ENCODE measurements at places on chromosomes 3 and 15.
A peak's percentile ranks its signal among the peaks of the same experiment; 100 is the strongest.

- DNase-seq = no peak
Measured at GRCh38 chr3:56819016-56819809, 17.5 kb upstream of the ARHGEF3 start.

- no peak for DNase-seq
Measured at GRCh38 chr3:167811031-167811430, 75.5 kb downstream of the SERPINI1 start.

DNA sequence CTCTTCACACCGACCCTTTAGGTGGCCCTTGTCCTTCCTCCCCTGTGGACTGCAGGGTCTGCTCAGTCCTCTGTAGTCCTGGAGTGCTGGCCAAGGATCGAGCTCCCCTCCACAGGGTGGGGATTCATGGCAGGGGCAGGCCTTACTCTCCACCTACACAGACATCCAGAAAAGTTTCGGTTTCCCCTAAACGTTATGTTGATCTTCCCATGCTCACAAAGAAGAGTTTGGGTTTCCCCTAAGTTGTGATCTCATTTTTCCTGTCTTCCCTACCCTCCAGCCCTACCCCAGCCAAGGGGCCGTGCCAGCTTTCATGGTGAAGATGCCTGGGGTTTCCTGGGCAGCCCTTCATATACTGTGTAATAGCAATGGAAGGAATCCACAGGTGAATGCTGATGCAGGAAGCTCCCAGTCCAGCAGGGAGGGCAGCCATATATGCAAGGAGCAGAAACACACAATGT, 10.3 kb downstream of the STOML1 start:
- DNase-seq = no peak

DNA sequence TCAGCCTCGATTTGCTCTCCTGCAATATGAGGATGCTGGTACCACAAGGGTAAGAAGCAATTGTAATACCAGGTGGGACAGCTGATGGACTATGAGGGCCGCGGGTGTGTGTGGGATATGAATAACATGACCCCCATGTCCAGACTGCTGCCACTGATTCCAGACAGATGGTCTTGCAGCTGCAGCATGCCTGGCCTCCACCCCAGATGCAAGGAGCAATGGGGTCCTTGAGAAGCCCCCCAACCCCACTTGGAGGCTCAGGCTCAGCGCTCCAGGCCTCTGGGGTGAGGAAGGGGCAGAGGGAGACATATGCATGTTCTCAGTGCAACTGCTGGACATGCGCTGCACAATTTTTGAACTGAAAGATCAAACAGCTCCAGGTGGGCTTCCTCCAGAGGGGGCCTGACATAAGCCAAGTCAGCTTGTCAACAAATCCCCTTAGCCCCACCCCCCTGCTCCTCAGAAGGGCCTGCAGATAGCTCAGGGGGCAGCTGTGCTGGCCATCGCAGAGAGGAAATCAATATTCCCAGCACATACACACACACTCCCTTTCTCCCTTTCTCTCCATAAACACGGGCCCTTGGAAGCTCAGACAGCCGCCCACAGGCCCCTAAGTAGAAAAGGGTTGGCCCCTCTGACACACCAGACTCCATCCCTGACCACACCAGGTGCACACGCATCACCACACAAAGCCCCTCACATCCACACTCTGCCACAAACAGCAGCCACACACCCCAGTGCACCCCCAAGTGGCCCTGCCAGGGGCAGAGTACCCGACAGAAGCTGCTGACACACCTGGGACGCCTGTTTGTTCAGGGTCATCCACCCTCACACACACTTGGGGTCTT, 107.0 kb downstream of the IQSEC1 start:
- no peak for DNase-seq

DNA sequence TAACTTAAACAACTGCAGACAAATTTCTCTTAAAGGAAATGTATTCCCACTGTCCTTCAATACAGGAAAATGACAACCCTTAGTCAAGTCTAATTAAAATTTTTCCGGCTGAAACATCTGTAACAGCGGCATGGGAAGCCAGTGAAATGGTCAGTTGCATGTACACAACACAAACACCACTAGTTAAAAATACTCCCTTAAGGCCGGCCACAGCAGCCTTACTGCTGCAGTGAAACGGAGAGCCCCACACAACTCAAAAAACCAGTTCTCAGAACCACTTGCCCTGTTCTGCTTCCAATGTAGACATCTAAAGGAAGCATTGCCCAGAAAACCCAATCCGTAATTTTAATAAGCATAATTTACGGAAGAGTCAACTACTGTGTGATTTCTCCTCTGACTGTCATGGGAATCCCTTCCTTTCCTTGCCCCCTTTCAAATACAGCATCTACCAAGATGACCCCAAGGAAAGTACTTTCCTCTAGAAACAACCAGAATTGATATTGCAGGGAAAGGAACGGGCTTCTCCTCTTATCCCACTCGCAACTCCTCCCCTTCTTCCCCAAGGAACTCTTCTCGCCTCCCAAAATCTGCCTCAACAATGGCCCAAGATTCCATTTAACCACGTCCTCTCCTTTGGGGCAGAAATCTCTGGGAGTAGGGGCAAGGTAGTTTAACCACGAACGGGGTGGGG, 1.6 kb downstream of the FBN1 start:
- DNase-seq = no peak

GRCh38 chr3:153052096-153052460, 109.9 kb upstream of the RAP2B start:
- peak; percentile 69 for DNase-seq

DNA sequence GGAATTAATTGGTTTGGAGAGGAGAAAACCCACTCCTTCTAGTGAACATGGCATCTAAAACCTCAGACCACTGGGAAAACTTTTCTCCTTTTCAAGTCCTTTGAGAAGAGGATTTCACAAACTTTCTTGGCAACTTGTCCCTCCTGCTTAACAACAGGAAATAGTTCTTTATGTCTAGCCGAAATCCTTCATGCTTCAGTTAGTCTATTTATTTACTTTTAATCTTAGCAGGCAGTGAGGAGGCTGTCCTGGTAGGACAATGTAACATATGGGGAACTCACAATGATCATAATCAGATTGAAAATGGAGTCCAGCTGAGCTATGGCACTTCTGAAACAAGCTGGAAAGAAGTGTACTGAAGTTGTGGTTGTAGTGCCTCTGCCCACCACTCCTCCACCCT, 50.6 kb downstream of the KY start:
- no peak for DNase-seq

GRCh38 chr15:88108477-88108876, 148.1 kb downstream of the NTRK3 start:
- DNase-seq = no peak

DNA sequence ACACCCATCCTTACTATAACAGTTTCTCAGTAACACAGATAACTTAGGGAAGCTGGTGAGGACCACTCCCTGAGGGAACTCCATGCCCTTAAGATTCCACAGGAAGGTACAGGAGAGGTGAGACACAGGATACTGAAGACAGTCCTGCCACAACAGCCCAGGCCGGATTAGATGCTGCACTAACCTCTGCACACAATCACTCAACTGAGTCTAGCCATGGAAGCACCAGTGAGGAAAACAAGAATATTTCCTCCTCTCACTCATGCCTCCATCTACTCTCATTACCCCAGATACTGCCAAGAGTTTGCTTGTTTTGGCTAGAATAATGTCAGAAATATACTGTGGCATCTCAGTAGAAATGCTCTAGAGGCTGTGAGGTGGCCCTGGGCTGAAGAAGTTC, 3.7 kb downstream of the ANO10 start:
- no peak for DNase-seq

GRCh38 chr3:111197485-111197884, 125.9 kb downstream of the NECTIN3 start:
- no peak for DNase-seq

DNA sequence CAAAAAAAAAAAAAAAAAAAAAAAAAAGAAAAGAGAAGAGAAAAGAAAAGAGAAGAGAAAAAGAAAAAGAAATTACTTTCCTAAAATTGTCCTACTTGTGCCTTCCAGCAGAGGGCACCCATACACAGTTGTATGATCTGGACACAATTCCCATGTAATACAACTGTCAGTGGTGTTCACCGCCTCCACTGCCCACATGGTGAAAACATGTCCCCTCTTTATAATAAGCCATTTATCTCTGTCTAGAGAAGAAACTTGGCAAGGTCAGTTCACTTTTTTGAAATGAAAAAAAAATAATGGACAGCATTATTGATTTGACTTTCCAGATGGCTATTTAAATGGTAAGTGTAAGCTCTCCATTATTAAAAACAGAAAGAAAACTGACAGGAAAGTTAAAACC, 459.4 kb downstream of the GBE1 start:
- peak; percentile 15 for DNase-seq

GRCh38 chr15:45573961-45574629, 13.1 kb upstream of the BLOC1S6 start:
- DNase-seq = no peak

- DNase-seq = no peak
Measured at GRCh38 chr3:12832350-12833221, 8.8 kb downstream of the RPL32 start.

DNA sequence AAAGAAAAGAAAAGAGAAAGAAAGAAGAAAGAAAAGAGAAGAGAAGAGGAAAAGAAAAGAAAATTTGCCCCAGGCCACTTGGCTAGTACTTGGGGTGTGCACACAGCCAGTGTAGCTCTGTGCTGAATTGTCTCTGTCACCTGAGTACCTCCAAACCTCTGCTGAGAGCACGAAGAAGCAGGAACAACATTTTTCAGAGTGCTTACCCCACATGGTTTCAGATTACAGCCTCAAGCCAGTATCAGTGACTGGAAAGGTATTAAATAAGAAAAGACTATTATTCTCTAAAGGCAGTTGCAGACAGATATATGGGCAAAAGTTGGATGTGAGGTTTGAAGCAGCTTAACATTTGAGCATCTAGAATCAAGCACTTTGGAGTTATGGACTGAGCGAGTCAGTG, 113.3 kb upstream of the PHLDB2 start:
- DNase-seq = no peak

DNA sequence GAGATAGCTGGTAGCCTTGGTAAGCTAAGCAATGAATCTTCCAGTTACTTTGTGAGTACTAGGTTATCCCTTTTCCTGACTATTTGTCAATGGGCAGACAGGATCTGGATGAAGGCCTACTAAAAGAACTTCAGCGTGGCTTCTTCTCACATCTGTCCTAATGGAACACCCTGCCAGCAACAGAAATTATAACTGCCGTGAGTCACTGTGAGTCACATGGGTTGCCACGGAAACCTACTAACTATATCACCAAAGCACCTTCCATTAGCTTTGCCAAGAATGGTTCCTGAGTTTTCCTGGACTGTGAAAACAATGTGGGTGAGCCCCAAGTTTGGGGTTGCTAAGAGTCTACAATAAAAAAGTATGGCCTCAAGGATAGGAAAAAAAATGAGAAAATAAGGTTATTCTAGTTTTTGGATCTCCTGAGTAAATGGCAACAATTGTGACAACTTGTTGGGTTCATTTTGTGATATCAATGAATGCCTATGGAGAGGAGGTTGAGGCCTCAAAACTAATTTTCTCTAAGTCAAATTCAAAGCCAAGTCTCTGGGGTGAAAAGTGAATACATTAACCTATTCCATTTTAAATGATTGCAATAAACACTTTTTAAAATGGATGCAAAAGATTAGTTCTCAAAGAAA, 195.1 kb upstream of the ICE2 start:
- peak; percentile 69 for DNase-seq

DNA sequence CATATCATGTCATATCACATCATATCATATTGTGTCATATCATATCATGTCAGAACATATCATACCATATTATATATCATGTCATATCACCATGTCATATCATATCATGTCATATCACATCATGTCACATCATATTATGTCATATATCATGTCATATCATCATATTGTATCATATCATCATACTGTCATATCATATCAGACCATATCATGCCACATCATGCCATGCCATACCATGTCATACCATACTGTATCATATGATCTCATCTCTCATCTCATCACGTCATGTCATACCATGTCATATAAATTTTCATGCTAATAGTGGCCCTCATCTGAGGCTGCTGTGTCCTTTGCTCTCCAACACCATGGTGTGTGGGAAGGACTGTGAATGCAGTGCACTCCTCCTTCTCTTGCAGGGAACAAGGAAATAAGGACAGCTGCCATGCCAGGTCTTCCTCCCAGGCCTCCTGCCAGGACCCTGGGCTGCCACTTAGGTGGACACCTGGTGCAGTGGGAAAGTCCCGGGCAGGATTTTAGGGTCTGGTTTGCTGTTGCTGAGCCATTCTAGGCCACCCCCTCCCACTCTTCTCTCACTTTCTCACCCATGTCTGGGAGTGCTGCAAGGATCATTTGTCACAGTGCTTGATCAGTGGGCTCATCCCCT, 72.4 kb upstream of the TRPM1 start:
- DNase-seq = no peak

GRCh38 chr3:107574650-107575049, 51.9 kb downstream of the BBX start:
- DNase-seq = peak; percentile 18

DNA sequence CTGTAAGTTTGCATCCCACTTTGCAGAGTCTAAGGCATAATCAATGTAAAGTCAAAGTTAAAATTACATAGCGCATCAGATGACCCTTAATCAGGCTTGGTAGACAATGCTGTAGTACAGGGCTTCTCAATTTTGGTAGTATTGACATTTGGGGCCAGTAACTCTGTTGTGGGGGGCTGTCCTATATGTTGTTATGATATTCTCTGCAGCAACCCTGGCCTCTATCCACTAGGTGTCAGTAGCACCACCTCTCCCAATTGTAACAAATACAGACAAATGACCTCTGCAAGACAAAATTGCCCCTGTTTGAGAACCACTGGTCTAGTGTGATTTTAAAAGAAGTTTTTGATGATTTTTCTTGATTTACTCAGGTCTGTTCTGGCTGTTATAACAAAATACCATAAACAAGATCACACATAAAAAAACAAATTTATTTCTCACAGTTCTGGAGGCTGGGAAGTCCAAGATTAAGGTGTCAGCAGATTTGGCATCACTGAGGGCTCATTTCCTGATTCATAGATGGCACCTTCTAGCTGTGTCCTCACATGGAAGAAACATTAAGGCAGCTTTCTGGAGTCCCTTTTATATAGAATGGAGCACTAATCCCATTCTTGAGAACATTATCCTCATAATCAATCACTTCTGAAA, 37.6 kb upstream of the SLC9A9 start:
- DNase-seq = no peak

GRCh38 chr3:158152186-158152585, 42.3 kb downstream of the RSRC1 start:
- DNase-seq = no peak

DNA sequence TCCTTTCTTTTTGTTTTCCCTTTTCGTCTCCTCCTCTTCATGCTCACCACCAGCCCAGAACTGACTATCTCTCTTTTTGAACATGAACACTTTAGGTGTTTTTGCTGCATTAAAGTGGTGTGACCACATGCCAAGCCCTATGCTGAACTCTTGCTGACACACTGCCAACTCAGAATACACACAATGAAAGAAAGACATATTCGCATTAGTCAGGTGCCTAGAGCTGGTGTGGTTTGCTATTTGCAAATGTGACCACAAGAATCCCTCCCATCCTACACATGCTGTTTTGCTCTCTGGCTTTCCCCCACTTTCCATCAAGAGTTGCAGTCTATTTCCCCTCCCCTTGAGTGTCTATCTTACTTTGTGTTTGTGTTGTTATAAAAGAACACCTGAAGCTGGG, 967.8 kb upstream of the CFAP20DC start:
- no peak for DNase-seq

- no peak for DNase-seq
Measured at GRCh38 chr3:15633159-15633558, 31.6 kb downstream of the BTD start.
